ENCODE measurements at places on chromosomes 12 and 14.

- no peak for DNase-seq
Observed at GRCh38 chr12:120666571-120667390, 20.2 kb upstream of the MLEC start.

DNA sequence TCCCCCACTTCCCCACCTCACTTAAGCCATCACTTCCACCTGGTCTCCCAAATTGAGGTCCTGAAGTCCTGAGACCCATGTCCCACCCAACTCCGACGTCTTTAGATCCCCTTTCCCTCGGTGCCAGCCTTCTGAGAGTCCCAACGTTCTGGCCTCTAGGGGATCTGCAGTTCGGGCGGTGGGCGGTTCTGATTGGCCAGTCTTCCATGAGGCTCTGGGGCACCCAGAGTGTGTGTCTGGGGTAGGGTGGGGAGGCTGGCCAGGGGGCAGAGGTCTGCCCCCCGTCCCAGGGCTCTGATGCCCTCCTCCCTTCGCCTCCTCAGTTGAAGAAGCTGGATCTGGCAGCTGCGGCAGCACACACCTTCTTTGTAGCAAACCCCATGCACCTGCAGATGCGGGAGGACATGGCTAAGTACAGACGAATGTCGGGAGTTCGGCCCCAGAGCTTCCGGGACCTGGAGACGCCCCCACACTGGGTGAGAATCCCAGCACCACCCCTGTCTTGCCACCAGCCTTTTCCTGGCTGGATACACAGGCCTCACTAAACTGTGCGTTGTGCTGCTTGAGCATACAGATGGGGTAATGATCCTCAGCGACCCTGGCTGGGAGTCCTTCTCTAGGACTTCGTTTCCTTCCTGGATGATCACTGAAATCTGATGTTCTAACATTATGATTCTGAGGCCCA, 1.5 kb downstream of the P3H3 start:
- no peak for DNase-seq

- no peak for DNase-seq
Observed at GRCh38 chr14:100132161-100132902, 27.1 kb downstream of the DEGS2 start.

GRCh38 chr12:93484315-93484981, 17.1 kb downstream of the MRPL42 start:
- DNase-seq, result no peak

GRCh38 chr12:87246726-87247125, 782.5 kb downstream of the C12orf50 start:
- DNase-seq, result no peak

DNA sequence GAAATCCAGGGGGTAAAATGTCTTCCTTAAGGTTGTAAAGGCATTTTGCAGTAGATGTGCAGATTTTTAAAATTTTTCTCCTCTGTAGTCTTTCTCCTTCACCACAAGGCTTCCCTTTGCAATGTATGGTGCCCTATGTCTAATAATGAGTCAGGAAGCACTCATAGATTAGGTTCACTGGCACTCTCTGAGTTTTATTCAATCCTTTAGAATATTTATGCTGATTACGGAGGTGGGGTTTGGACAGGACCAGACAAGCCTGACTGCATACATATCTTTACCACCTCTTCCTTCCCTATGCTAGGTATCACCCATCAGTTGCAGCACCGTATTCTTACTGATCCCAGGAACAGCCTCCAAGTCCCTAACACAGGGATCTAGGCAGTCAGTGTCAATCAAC, 99.5 kb downstream of the NEDD1 start:
- DNase-seq, result no peak

DNA sequence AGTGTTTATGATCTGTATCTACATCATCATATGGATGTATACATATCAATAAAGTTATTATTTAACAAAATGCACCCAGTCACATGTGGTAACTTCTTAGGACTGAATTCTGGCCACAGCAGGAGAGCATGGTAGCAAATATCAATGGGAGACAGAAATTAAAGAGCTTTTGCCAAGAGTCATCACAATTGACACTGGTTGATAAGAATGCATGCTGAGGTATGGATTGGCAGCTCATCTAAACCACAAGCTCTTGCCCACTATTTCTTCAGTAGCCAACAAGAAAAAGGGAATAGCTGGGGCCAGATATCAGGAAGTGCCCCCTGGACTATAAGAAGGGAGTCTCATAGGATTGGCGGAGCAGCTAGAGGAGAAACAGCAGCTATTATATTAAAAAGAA, 9.4 kb upstream of the PTGR2 start:
- DNase-seq, result no peak

DNA sequence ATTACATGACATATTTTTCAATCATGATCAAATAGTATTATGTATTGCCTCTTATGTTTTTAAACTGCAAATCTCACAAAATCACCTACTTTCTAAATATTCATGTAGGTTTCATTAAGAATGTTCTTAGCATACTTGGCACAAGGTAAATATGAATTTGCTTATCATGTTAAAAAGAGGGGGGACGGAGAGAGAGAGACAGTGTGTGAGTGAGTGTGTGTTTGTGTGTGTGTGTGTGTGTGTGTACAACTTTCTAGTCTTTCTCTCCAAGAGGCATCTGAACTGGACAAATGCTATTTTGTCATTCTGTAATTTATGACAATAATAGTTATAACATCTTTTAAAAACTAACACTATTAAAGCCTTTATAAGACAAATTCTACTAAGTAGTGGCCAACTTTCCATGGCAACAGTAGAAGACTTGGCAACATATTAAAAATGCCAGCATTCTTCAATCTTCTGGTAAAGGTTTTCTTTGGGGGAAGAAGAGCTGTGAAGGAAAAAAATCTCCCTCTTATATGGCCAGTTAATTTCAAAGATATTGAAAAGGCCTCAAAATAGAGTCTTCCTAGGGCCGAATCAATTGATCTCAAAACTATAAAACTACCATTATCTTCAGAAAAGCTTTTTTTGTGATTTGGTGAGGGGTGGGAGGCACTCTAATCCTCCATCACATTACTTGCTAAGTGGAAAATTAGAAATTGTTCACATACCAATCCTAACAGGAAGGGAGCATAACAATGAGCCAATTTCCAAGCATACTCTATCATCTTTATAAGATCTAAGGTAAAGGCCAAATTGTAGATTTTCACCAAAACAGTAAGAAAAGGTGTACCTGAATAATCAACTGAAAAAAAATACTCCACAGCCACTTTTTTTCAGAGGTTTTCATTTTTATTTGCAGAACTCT, 28.2 kb downstream of the CDK17 start:
- no peak for DNase-seq

DNA sequence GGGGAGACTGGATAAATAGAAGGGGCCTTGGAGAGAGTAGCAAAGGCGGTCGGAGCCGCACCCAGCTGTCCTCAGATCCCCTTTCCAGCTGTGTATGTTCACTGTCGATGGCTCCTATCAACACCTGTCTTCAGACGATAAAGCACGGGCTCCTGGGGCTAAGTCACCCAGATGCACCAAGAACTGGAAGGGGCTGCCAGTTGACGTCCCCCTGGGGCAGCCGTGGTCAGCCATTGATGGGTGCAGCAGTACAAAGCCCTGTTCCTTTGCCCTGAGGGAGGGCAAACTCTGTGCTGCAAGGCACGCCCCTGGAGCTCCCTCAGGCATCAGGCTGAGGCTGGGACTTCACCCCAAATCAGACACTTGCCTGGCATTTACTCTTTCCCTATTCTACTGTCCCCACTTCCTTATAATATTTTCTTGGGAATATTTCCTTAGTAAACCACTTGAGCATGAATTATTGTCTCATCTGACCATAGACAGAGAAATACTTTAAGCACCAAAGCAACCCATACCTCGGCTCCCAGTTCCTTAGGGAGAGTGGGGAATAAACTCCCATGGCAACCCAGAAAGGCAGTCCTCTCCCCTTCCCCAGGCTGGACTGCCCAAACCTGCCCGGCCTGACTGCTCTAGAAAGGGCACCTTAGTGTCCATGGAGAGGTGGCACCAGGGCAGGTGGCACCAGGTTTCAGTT, 59.6 kb upstream of the SCN8A start:
- no peak for DNase-seq

GRCh38 chr12:50057896-50058670, 687 bp downstream of the ASIC1 start:
- no peak for DNase-seq

DNA sequence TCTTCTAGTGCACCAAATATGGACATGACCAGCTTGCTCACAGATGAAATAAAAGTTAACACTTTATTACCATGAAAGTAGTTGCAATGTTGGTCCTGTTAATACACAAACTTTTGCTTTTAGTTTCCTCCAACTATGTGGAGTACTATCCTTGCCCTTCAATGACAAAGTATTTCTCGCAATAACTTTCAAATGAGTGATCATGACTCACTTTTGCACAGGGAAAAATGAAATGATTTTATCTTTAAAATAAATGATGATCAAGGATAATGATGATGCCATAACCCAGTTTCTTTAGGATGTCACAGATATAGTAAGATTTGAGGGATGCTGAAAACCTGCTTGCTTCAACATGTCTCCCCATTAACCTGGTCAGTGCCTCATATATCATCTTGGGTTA, 254.0 kb upstream of the KITLG start:
- no peak for DNase-seq

DNA sequence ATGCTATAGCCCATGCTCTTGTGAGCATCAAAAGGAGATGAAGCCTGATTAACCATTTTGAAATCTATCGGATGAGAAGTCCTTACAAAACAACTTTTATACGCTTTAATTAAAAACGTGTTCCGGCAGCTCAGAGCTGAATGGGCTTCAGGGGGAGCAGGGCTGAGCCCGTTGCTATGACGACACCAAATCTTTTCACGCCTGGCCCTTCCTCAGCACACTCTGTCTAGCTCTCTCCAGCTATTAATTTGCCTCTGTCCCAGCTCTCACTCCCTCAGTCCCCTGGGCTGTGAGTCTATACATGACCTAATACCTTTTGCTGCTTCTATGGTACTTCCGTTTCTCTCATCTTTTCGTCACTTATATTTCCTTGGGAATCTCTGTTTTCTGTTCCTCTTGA, 15.8 kb downstream of the FOXA1 start:
- no peak for DNase-seq

DNA sequence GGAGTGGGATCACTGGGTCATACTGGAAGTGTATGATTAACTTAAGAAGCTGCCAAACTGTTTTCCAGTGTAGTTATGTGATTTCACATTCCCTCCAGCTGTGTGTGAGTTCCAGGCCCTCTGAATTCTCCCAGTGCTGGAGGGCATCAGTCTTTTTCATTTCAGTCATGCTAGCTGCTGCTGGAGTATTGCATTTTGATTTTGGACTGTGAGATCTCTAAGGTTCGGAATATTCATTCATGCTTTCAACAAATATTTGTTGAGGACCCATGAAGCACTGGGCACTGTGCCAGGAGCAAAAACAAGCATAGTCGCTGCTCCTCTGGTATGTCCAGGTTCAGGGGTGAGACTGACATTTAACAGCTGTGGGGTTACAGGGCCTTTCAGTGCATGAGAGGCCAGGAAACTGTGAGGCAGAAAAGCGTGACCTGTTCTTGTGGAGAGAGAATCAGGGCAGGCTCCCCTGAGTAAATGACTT, 133.2 kb downstream of the SCARB1 start:
- peak; percentile 57 for DNase-seq

- no peak for DNase-seq
Observed at GRCh38 chr12:72057330-72057914, 118.8 kb downstream of the TPH2 start.

- no peak for DNase-seq
Observed at GRCh38 chr14:34032720-34033119, 81.8 kb upstream of the EGLN3 start.

- peak; percentile 76 for DNase-seq
Observed at GRCh38 chr12:92539976-92540781, 162.6 kb upstream of the PLEKHG7 start.
